ENCODE measurements at places on chromosomes 2 and 18.

DNA sequence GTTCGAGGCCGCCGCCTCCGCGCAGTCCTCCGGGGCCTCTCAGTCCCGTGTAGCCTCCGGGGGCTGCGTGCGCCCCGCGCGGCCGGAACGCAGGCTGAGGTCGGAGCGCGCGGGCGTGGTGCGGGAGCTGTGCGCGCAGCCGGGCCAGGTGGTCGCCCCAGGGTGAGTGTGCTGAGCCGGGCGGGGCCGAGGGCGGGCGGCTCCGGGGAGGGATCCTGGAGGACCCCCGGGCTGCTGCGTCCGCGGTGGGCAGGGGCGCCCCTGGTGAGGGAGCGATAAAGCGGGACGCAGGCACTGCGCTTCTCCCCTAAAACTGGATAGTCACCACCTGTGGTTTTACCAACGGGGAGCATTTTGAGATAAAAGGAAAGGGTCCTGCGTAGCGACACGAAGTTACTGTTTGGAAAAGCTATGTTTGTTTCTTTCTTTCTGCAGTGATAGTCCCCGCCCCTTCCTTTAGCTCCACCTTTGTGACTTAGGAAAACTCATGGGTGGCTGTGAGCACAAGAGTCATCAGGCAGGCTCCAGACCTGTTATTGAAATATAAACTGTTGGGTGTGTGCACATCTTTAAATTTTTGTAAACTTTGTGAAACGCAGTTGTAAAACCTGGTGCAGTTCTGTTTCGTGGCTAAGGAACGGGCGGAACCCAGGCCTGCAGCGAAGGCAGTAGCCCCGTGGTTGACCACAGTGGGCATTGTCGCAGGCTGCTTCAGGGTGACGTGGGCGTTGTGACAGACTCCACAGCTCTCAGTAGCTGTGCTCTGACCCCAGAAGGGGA is 687 bp downstream of the CTDP1 start:
- DNase-seq: no peak

GRCh38 chr18:13823707-13824395 is at the start of gene MC5R:
MC5R (plus strand) TSS chr18:13824149; CDS start chr18:13825766, 1,617 bp downstream.
- peak; percentile 46 for DNase-seq

GRCh38 chr2:133213651-133214050 is 354.6 kb downstream of the NCKAP5 start:
- no peak for DNase-seq

- DNase-seq: no peak
Measured at GRCh38 chr2:196468394-196468793, 171.1 kb upstream of the CCDC150 start.

GRCh38 chr18:12659904-12660605 is 2.1 kb upstream of the SPIRE1 start:
- peak; percentile 3 for DNase-seq

DNA sequence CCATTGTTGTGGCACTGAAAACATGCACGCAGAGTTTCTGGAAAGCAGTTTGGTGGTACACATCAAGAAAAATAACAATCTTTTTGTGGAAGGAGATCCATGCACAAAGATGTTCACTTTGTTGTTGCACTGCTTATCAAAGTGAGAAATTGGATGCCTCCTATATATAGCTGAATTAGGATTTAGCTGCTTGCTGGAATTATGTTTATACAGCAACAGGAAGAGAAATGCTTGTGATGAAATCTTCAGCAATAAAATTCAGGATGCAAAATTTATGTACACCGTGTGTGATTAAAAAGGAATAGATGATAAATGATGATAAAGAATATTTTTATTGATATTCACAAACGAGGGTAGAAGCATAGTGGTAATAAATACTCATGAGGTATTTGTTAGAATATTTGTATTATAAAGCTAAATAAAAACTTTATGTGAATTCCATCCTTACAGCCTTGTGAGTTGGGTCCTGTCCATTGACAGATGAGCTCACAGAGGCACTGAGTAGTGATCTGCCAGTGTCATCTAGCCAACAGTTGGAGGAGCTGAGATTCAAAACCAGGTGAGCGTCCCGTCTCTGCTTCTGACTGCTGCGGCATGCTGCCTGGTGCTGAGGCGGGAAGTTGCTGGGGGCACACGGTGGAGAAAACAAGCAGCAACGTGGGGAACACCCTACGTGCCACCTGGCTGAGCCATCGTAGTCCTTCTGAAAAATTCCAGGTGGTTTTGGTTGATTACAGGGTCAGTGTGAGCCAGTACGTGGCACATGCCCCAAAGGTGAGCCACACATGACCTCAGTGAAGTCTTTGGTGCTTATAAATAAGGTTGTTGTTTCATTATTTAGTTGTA is 80.2 kb downstream of the ASAP2 start:
- no peak for DNase-seq
